ENCODE measurements at places on chromosomes 12 and 14. TPM values are rescaled to one million over a fixed set of nuclear protein-coding genes. Genes with fewer than 3 reads are reported as not detected.

DNA sequence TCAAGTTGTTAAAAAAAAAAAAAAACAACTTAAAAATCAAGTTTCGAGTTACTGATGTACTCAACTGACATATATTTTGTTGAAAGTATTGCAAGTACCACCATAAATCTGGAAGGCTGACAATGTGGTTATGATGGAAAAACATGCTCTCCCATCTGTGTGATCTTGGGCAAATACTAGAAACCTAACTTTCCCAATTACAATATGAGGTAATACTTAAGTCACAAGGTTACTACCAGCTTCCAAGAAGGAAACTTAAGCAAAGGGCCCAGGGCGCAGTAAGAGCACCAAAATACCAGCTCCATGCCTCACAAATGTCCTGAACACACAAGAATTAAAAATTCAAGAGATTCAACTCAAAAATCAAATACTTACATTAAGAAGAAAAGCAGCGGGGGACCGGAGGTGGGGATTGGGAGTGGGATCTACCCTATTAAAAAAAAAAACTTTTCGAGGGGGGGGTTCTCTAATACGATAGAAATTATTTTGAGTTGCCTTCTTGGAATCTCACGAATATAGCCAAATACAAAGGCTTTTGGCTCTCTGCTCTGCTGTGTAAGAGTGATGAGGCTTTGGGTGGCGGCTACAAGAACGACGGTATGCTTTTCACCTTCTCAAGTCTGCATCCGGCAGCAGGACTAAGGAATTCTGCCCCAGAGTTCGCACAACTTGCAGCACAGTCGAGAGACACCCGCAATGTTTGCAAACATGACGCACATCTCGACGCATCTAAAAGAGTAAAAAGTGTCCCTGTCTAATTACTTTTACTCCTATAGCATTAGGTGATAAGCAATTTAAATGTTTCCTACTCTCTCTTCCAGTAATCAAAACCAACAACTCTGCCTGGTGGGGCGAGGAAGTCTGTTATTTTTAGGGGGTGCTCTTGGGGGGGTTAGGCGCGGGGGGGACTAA, 1.1 kb downstream of the SAV1 start:
- H3K4me1 ChIP-seq, result peaks cover 14% of the 10 kb centered on the region
- H3K36me3 ChIP-seq, result peaks cover 8% of the 10 kb centered on the region
- H3K27me3 ChIP-seq, result no peaks in the 10 kb centered on the region
- peak; percentile 61 for DNase-seq
- H3K4me3 ChIP-seq, result no peak overlapping the region

- no peaks in the 10 kb centered on the region for H3K4me1 ChIP-seq
- no peak within 1 kb of the TSS for H3K27ac ChIP-seq
- no peaks in the 10 kb centered on the region for H3K36me3 ChIP-seq
Observed at GRCh38 chr12:120327593-120327992, at the start of gene PLA2G1B. TSS of gene PLA2G1B (minus strand) at chr12:120327779. CDS start at chr12:120327753, 26 bp downstream.

GRCh38 chr12:8630131-8630530, 17.5 kb upstream of the AICDA start:
- no peak overlapping the region for H3K4me3 ChIP-seq
- H3K36me3 ChIP-seq, result no peaks in the 10 kb centered on the region
- no peaks in the 10 kb centered on the region for H3K4me1 ChIP-seq
- no peak for DNase-seq

DNA sequence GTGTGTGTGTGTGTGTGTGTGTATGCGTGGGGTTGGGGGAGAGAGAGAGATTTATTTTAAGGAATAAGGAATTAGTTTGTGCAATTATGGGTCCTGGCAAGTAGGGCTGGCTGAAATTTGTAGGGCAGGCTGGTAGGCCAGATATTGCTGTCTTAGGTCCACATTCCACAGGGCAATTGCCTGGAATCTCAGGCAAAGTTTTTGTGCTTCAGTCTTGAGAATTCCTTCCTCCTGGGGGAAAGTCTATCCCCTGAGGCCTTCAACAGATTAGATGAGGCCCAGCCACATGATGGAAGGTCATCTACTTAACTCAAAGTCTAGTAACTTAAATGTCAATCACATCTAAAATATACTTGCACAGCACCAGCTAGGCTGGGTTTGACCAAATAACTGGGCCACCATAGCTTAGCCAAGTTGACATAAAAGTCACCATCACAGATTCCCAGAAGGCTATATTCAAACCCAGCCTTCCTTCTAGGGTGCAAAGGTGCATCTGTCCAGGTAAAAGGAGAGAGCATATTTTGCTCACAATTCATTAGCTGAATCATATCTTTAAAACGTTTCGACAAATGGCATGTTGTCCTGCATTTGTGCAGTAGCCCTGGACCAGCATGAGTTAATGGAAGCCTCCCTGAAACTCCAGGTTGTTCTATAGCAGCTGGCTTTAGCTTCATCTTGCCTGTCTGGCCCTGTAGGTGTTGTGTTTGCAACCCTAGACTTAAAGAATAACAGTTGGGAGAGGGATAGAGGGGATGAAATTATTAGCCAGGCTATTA, 63.1 kb downstream of the C14orf132 start:
- H3K4me1 ChIP-seq, result peaks cover 8% of the 10 kb centered on the region
- no peak overlapping the region for H3K4me3 ChIP-seq
- no peak overlapping the region for H3K27ac ChIP-seq
- H3K27me3 ChIP-seq, result no peaks in the 10 kb centered on the region
- DNase-seq, result no peak

The RILPL2 gene
- total RNA-seq, result 8.1 TPM

The SLC5A8 gene
- total RNA-seq, result not detected

The SOX5 gene
- total RNA-seq, result not detected

The ERBB3 gene
- 1.0 TPM for total RNA-seq

The HSPB8 gene
- total RNA-seq, result not detected

The LGR5 gene
- not detected for total RNA-seq

The KRT85 gene
- total RNA-seq, result not detected

The KLHDC1 gene
- total RNA-seq, result 0.79 TPM

The TRMT5 gene
- total RNA-seq, result 18.3 TPM
